ENCODE measurements at places on chromosomes 16 and 17.

DNA sequence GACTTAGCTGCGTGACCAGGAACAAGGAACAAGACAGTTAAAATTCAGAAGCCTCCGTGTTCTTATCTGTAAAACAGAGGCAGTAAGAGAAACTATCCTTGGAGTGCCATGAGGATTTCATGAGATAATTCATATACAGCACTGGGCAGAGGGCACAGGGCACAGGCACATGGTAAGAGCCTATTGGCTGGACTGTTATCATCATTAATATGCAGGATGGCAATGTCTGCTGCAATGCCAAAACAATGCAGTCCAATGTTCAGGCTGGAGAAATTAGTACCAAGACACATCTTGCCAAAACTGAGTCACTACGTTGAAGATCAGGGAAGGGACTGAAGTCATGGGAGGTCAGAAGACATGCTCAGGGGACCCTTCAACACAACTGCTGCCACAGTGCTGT is 13.6 kb downstream of the CDRT4 start:
- DNase-seq, result no peak

GRCh38 chr16:61836804-61837393 is 199.3 kb downstream of the CDH8 start:
- no peak for DNase-seq

DNA sequence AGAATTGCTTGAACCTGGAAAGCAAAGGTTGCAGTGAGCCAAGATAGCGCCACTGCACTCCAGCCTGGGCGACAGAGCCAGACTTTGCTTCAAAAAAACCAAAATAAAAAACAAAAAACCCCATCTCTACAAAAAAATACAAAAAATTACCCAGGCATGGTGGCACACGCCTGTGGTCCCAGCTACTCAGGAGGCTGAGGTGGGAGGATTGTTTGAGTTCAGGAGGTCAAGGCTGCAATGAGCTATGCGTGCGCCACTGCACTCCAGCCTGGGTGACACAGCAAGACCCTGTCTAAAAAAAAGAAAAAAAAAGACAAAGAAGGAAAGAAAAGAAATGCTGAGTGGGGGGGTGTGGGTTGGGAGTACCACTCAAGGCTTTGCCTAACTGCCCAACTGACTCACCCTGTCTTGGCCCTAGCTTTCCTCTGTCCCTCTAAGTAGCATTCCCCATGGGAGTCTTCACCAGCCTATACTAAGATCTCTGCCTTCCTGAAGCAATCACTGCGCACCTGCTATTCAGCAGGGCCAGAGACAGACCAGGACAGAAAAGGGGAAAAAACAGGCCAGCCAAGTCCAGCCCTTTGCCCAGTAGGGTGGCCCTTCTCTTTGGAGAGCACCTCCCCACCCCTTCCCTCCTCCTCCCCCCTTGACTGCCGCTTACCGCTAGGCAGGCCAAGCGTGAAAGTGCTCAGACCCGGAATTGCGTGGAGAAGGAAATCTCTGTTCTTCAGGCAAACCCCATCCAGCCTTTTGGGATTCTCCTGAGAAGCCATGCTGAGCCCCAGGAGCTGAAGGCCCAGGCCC is 45.8 kb downstream of the RTN4RL1 start:
- no peak for DNase-seq

DNA sequence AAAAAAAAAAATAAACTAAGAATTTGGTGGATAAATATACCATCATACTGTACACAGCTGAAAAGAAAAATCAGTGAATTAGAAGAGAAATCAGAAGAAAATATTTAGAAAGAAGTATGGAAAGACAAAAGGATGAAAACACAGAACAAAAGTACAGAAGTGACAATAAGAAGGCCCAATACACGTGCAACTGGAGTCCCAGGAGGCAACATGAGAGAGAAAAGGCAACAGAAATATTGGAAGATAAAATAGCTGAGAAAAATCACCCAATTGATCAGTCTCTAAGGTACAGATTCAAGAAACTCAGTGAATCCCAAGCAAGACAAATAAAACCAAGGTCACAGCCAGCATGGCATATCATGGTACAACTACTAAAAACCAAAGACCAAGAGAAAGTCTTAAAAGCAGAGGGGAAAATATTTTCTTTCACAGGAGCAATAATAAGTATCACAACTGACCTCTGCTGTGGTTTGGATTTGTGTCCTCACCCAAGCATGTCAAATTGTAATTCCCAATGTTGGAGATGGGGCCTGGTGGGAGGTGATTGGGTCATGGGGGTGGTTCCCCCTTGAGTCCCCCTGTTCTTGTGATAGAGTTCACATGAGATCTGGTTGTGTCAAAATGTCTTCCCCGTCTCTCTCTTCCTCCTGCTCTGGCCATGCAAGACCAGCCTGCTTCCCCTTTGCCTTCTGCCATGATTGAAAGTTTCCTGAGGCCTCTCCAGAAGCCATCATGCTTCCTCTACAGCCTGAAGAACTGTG is 20.2 kb upstream of the ENGASE start:
- DNase-seq, result no peak

- DNase-seq, result peak; percentile 64
These were observed at the start of gene MMD for GRCh38 chr17:55421179-55421934. Gene MMD, minus strand, starts transcription at chr17:55421835. Its CDS starts 140 bp downstream, at chr17:55421695.

DNA sequence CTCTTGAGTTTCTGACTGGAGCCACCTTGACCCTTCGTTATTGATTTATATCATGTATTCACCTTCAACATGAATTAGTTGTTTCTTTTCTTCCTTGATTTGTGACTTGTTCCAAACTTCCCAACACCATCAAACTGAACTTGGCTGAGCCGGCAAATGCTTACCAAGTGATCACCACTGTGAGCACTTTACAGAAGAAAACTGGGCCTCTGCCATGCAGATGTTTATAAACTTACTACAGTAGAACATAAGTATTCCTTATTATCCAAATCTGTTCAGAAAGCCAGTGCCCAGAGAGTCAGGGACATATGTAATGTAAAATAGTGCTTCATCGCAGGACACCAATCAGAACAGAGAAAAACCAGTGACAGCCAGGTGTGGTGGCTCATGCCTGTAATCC is 19.9 kb downstream of the CMTM4 start:
- DNase-seq, result no peak

DNA sequence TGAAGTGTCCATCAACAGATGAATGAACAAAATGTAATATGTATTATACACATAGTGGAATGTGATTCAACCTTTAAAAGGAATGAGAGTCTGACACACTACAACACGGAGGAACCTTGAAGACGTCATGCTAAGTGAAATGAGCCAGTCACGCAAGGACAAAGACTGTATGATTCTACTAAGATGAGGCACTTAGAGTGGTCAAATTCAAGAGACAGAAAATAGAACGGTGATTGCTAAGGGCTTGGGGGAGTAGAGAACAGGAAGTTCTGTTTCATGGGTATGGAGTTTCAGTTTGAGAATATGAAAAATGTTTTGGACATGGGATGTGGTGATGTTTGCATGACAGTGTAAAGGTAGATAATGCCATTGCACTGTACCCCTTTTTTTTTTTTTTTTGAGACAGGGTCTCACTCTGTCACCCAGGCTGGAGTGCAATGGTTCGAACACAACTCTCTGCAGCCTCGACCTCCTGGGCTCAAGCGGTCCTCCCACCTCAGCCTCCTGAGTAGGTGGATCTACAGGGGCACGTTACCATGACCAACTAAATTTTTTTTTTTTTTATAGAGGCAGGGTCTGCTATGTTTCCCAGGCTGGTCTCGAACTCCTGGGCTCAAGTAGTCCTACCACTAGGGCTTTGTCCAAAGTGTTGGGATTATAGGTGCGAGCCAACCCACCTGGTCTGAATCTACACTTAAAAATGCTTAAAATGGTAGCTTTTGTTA is 2.9 kb upstream of the CCDC102A start:
- no peak for DNase-seq

- DNase-seq, result no peak
These were observed 148.7 kb downstream of the AIPL1 start for GRCh38 chr17:6286233-6286632.

DNA sequence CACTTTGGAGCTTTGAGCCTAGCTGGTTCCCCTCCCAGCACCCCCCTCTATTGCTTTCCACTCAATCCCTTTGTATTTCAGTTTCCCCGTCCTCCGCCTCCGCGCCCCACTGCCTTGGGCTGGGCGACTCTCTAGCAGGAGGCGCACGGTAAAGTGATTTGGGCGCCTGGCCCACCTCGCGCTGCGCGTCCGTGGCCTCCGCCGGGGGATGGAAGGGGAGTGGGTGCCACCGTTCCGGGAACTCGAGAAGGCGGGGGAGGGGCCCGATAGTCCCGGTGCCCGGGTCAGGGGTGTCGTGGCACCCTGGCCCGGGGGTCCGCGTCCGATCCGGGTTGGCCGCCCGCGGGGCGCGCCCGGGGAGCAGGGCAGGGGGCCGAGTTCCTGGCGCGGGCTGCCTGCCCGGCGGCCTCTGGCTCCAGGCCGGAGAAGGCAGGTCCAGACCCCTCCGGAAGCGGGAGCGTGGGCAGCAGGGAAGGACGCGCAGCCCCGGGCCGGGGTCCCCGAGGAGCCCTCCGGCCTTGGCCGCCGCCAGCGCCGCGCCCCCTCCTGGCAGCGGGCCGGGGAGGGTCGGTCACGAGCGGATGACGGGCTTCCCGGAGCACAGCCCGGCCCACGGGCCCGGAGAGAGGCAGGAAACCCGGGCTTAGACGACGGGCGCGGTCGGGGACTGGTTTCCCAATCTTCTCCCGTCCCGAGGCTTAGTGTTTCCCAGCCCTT is 15.8 kb downstream of the MEOX1 start:
- no peak for DNase-seq

DNA sequence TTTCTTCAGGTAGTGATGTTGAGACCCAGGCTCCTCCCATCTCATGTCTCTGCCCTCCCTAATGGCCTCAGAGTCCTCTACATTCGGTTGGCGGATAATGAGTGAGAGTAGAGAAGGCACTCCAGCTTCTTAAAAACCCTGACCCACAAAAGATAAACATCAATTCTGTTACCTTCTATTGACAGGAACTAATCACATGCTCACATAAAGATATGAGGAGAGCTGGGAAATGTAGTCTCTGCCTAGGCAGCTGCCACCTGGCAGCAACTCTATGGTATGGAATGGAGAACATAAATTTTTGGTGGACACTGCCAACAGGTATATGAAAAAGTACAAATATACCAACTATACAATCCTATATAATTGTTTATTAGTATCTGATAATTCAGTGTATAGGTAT is 110.7 kb upstream of the HLF start:
- DNase-seq, result no peak

DNA sequence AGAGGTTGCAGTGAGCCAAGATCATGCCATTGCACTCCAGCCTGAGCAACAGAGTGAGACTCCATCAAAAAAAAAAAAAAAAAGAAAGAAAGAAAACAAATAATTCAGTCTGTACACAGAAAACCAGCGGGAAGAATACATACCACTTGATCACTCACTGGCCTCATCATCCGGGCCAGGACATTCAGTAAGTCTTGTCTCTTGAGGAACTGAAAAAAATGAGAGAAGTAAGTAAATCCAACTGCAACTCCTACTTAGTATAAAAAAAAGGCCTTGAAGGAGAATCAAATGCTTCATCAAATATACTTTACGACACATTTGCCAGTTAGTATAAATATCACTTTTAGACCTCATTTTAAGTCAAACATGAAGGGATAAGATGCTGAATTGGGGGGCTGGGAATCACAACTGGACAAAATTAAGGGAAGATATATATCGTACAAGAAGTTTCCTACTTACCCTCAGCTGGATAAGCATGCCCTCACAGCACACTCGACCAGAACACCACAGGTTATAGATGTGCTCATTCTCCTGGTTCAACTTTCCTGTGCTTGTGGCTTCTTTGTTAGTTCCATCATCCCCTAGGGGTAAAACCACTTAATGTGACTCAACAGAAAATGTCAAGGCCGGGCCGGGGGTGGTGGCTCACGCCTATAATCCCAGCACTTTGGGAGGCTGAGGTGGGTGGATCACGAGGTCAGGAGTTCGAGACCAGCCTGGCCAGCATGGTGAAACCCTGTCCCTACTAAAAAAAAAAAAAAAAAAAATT is 12.4 kb downstream of the CCDC47 start:
- no peak for DNase-seq

- DNase-seq, result no peak
These were observed 590.5 kb downstream of the CDH11 start for GRCh38 chr16:64531401-64531800.

- no peak for DNase-seq
These were observed 22.5 kb downstream of the NPRL3 start for GRCh38 chr16:116015-116414.

DNA sequence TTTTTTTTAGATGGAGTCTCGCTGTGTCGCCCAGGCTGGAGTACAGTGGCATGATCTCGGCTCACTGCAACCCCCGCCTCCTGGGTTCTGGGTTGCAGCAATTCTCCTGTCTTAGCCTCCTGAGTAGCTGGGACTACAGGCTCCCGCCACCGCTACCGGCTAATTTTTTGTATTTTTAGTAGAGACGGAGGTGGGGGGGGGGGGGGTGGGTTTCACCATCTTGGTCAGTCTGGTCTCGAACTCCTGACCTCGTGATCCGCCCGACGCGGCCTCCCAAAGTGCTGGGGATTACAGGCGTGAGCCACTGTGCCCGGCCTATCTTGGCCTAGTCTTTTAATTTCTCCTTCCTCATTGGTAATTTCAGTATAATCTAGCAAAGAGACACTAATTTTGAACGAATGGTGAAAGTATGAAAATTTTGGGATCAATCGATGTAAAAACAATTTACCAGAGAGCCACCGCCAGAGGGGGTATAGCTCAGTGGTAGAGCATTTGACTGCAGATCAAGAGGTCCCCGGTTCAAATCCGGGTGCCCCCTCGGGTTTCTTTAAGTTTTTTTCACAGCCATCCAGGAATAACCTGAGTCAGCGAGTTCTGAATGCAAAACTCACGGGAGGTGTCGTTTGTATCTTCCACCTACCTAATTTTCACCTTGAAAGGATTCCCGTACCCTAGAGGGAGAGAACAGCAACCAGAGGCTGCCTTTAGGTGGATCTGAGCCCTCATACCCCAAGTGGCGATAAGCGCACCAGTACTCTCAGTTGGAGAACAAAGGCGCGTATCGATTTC is 2.5 kb upstream of the LASP1 start:
- no peak for DNase-seq
